Activated effector memory CD4-positive, alpha-beta T cell treated with Interleukin-2 at 50 U/mL for 16 hours (primary cell): ENCODE measurements at places on chromosomes 11 and 22.

GRCh38 chr22:27978802-27979201, 59.7 kb upstream of the PITPNB start:
- no peak for DNase-seq

GRCh38 chr22:38755911-38756532, at the start of gene SUN2:
SUN2 (minus strand) TSS chr22:38755998; CDS start chr22:38752628, 3,370 bp downstream.
- peak; percentile 90 for DNase-seq

GRCh38 chr11:60934124-60934789, 10.0 kb downstream of the TMEM132A start:
- DNase-seq = no peak

DNA sequence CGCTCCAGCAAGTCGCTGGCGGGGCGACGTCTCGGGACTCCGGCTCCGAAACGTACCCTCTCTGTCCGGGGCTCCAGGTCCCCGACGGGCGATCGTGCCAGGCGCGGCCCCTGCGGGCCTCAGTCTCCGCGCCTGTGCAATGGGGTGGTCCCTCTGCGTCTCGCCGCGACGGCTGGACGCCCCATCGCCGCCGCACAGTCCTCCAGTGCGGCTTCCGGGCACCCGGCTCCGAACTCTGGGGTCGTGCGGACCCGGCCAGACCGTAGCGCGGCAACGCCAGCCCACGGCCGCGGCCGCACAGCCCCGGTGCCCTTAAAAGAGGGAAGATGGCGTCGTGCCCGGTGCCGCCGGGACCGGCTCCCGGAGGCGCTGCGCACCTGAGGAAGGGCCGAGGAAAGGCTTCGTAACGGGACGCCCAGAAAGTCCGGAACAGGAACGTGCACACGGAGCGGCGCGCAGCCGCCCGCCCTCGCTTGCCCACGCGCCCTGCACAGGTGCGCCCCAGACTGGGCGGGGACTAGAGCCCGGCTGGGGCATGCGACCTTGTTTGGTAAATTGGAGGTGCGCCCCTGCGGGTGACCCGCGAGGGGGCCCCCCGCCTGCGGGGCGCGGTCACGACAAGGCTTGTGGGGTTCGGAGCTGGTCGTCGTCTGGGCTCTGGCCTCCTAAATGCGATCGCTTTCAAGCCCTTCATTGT, 525 bp downstream of the BIK start:
- peak; percentile 33 for DNase-seq

DNA sequence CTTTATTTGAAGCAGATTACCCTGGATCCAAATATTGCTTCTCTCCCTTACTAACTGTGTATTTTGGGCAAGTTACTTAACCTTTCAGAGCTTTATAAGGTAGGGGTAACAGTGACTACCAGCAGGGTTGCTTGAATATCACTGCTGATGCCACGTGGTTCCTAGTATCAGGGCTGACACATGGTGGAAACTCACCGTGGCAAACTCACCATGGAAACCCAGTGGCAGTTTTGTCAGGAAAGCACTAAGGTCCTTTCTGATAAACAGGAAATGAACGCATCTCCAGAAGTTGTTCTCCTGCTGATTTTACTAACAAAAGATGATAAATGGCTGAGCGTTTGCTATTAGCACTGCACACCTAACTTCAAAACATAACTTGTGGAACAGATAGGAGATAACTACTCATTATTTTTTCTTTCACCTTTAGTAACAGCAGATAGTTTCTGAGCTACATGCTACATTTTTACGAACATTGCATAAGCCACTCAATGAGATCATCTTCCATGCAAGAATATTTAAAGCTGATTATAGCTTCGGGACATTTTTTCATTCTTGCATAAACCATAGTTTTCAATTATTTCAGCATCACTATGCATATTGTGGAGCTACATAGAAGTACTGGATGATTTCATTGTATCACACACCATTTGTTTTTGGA, 59.7 kb upstream of the RAG2 start:
- no peak for DNase-seq

- DNase-seq = no peak
These were observed 4.7 kb upstream of the APOL2 start for GRCh38 chr22:36243986-36244385.

DNA sequence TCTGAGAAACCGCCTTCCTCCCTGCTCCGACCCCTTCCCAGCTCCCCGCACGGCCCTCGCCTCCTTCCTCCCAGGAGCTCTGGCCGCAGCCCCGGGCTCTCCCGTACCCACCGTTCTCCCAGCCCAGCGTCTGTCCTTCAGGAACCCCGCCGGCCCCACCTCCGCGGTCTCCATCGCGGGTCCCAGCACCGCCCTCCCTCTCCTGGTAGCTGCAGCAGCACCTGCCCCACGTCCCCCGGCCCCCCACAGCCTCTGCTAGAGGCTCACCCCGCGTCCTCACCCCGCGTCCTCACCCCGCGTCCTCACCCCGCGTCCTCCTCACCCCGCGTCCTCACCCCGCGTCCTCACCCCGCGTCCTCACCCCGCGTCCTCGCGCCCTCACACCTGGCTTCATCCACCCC, 85.9 kb downstream of the WNT7B start:
- no peak for DNase-seq

DNA sequence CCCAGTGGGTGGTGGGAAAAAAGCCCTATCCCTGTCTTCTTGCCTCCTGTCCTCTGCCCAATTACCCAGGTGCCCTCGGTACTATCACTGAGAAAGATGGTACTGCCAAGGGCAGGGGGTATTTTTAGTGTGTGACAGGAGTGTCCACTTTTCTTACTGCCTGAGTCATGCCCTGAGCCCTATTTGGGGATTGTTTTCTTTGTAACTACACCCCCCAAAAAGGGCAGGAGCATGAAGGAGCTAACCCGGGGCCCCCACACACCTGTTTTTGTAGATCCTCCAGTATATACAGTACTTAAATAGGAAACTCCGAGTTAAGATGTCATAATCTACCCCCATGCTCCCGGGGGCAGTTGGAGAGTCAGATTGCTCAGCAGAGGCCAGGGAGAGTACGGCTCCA, 3.8 kb downstream of the SMTNL1 start:
- DNase-seq = no peak

GRCh38 chr11:16335236-16335962, 20.9 kb downstream of the SOX6 start:
- DNase-seq = no peak

DNA sequence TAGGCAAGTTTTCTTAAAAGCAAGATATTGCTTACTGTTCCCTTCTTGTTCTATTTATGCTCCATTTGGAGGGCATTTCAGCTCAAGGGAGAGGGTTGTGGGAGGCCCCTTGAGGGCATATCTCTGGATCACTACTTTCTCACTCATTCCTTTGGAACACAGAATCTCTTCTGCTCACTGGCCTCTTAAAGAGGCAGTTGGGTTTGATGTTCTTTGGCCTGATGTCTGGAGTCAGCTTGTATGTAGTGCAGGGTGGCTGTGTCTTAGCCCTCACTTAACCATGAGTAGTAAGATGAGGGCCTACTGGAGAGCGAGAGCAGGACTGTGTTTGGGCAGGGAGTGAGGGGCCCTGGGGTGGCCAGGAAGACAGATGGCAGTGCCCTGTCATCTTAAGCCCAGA, 3.6 kb downstream of the INCENP start:
- DNase-seq = no peak

DNA sequence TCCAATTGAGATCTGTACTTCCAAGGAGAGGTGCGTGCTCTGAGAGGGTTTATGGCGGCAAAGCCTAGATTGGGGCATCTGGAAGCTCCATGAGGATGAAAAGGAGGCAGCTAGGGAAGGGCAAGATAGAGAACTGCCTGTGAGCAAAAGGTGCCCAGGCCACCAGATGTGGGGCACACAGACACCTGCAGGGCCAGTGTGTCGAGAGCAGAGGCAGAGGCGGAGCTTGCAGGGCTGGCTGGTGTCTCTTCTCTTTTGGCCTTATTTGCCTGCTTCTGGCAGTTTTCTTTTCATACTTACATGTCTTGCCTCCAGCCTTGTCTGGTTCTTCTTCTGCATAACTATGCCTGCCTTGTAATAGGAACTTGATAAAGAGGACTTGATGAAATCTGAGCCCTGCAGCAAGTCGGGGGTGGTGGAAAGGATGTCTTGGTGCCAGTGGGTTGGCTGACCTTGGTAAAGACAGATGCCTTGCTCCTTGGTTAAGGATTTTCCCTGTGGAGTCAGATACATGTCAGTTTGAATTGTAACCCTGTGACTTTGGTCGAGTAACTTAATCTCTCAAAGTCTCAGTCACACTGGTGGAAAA, 680.3 kb downstream of the NTM start:
- DNase-seq = no peak

DNA sequence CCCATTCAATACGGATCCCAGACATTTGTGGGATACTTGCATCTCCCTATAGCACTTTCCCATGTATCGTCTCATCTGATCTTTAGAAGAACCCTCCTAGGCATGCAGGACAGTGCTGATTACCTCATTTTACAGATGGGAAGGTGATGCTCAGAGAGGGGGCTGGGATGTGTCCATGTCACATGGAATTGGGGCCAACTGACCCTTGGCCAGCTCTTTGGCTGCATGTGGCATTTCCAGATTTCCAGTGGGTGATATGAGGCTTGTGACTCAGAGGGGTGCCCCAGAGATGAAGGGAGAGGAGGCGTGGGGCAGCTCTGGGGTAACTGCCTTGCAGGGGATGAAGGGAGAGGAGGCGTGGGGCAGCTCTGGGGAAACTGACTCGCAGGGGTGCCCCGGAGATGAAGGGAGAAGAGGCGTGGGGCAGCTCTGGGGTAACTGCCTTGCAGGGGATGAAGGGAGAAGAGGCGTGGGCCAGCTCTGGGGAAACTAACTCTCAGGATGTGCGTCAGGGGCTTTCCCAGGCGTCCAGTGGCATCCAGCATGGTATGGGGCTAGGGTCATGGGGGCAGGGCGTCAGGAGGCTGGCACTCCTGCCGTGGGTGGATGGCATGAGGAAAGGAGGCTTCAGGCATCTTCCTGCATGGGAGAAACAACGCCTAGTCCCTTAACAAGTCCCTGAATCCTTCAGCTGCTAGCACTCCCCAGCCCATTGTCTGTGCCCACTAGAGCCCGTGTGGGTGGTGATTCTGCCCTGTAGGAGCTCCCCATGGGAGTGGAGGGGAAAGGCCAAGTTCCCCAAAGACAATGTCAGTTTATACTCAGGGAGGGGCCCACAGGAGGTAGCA, 11.9 kb upstream of the CERK start:
- DNase-seq = no peak

- DNase-seq = no peak
These were observed 12.4 kb downstream of the ANO9 start for GRCh38 chr11:429391-429790.

GRCh38 chr11:68118706-68119448, 2.3 kb downstream of the CHKA start:
- DNase-seq = no peak

DNA sequence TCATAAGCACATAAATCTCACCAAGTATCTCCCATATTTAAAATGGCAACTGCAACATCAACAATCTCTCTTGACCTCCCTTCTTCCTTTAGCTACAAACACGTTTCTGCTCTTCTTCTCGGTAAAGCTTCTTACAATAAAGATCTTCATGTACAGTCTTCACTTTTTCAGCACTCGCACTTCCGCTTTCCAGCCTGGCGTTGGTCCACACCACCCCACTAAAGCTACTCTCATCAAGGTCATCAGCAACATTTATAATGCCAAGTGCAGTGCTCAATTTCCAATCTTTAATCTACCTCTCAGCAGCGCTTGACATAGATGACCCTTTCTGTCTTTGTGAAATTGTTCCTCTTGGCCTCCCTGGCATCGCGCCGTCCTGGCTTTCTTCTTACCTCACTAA, 33.6 kb downstream of the NTM start:
- DNase-seq = no peak

- no peak for DNase-seq
These were observed 19.5 kb upstream of the P2RY6 start for GRCh38 chr11:73252577-73253191.

- DNase-seq = no peak
These were observed 22.5 kb upstream of the CYP2R1 start for GRCh38 chr11:14914536-14914935.
